Cardiac septum (tissue), 1 donor: ENCODE measurements at places on chromosomes 3 and 15. TPM values are rescaled to one million over a fixed set of nuclear protein-coding genes. Genes with fewer than 3 reads are reported as not detected.

XCR1 gene
- total RNA-seq, result not detected

ARF4 gene
- total RNA-seq, result 103 TPM

GALNT15 gene
- 1.3 TPM for total RNA-seq

ECT2 gene
- total RNA-seq, result 3.0 TPM

GABRR3 gene
- total RNA-seq, result not detected

GRCh38 chr3:55486857-55487380 is at the start of gene WNT5A:
TSS of gene WNT5A (minus strand) at chr3:55487306. CDS start at chr3:55486985, 321 bp downstream.
- DNase-seq, result no peak

DNA sequence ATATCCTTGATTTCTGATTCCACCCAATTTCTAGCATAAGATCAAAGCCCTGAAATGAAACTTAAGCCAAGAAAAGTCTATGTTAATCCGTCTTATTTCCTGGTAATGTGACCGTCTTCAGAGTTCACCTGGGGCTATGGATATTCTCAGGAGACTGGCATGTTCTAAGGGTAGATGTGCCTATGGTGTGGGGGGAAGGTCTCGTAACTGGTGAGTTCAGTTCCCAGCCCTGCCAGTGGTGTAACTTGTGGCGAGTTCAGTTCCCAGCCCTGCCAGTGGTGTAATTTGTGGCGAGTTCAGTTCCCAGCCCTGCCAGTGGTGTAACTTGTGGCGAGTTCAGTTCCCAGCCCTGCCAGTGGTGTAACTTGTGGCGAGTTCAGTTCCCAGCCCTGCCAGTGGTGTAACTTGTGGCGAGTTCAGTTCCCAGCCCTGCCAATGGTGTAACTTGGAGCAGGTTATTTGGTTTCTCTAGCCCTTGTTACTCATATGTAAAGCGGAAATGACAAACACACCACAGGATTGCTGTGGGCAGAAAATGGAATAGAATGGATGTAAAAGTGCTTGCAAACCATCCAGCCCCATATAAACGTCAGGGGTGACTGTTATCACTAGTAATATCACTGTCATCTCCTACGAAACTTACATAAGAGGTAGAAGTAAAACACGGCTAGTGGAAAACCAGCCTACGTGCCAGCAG is 30.4 kb downstream of the SLC51A start:
- no peak for DNase-seq

DNA sequence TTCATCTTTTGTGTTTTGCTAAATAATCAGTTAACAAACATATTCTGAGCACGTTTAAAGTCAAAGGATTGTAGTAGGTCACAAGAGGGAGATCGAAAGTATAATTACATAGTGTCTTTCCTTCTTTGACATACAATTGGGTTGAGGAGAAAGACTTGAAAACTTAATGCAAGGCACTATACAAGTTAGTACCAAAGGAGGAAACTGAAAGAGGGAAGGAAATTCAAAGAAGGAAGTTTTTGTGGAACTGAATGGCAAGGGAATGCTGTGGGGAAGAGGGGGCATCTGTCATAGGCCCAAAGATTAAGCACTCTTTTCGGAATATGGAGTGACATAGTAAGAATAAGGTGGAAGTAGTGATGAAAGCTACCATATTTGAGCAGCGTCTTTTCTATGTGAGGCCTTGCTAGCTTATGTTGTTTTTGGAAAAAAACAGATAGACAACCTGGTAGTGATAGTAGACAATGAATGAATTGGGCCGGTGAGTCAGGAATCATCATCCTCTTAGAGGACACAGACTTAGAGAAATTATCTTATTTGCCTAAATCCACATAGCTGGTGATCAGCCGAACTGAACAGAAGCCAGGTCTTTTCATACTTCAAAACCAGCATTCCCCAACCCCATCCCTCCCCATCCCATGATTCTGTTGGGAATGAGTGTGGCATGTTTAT is 10.2 kb downstream of the MBNL1 start:
- no peak for DNase-seq

DNA sequence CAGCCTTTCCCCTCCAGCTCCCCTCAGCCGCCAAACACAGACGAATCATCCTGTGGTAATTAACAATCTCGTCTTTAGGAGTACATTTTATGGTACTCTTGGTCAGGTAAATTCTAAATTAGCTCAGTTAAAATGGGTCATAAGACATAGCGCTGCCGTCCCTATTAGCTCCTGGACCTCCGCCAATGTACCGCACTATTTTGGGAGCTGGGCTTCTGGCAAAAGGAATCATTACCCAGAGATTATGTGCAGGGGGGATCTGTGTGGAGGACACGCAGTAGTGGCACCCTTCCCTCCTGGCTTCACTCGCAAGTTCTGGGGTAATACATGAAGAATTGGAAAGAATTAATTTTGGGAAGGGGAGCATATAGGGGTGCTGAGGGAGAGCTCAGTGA is 68.6 kb upstream of the ONECUT1 start:
- DNase-seq, result no peak

DNA sequence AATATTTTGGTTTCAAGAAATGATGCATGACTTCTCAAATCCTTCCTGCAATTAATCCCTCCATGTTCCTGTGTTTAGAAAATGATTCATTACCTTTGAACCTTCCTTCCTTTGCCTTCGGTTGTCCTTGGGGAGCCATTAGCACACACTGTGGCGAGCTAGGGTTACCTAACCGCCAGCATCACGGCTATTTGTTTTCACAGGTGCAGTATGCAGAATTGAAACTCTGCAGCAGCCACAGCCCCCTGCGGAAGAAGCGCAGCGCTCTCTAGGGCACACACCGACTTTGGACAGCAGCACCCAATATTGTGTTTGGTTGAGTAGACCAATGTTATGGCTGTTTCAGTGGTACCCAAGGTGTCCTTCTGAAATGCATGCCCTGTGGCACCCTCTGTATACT is 247.4 kb downstream of the MCTP2 start:
- no peak for DNase-seq

- DNase-seq, result no peak
Observed at GRCh38 chr3:46092702-46093080, 65.4 kb upstream of the XCR1 start.

DNA sequence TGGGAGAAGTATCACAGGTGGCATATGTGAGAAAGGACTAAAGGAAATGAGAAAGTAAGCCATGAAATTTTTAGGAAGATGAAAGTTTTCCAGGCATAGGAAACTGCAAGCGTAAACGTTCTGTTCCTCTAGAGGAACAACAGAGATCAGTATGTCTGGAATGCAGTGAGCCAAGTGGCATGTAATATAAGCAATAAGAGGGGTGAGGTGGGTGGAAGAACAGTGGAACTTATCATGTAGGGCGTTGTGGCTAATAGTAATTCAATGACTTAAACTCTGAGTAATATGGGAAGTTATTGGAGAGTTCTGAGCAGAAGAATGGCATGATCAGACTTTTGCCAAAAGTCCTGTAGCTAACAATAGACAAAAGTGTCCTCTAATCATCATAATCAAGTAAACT is 902.9 kb downstream of the EPHA3 start:
- DNase-seq, result no peak

DNA sequence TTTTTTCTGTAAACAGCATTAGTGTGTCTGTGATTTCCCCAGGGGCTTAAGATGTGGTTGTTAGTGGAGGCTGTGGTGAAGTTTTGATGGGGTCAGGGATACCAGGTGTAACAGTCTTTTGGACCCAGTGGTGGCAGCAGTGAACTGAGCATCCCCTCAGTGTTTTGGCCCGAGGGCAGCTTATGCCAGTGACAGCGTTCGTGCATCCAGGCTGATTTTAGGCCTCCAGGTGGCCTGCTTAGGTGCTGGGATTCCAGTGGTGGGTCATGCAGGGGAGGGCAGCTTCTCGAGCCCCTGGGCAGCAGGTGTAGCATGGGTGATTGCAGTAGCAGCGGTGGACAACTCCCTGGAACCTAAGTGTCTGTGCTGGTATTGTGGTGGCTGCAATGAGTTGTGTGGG is 29.2 kb downstream of the STT3B start:
- DNase-seq, result no peak

DNA sequence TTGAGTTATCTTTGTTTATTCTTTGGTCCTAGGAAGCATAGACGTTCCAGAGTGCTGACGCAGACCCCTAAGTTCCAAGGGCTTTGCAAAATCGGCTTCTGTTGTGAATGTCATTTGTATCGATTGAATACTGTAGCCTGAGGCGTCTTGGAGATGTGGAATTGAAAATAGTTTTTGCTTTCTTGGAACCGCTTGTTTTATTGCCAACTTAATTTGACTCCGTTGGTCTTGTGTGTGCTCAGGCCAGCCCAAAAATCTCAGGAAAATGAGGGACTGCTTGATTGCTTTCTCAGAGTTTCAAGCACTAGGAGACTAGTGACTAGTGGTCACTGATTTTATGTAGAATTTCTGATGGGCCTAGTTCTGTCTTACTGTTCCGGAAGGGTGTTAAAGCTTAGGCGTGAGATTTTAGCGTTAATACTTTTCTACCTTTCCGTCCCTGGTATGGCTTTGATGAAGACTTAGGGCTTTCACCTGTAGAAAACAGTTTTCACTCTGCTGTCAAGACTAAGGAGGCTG is 263 bp upstream of the UTS2B start:
- DNase-seq, result no peak

- DNase-seq, result no peak
Observed at GRCh38 chr3:160331127-160331937, 67.7 kb downstream of the IFT80 start.

DNA sequence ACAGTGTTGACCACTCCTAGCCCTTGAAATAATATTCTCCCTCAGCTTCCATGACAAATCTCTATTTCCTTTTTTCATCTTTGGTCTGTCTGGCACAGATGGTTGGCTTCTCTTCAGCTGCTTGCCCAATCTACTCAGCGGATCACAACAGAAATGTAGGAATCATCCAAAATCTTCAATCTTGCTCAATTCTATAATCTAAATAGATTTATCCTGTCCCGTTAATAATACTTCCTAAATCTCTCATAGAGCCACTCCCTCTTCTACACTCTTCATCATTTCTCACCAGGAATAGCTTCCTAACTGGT is 3.8 kb downstream of the PEAK1 start:
- DNase-seq, result no peak

- no peak for DNase-seq
Observed at GRCh38 chr3:150451329-150452048, 43.4 kb downstream of the TSC22D2 start.

- no peak for DNase-seq
Observed at GRCh38 chr3:24485511-24485910, 9.1 kb downstream of the THRB start.

- DNase-seq, result no peak
Observed at GRCh38 chr3:156769721-156770654, 56.2 kb upstream of the LEKR1 start.

DNA sequence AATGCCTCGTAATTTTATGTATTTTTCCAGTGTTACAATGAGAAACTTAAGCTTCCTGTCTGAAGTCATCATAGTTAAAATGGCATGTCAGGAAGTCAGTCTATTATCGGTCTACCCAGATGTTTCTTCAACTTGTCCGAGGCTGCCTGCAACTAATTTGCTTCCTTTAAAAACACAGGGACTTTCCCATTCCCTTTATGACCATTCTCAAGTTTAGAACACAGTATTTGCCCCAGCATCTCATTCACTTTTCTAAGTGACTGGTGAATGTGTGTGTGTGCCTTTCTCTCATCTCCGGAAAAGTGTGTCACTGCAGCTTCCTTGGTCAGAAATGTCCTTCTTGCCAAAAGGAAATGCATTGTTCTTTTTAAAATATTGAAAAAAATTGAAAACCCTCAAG is 466.6 kb downstream of the RAP2B start:
- no peak for DNase-seq

- no peak for DNase-seq
Observed at GRCh38 chr3:196323691-196324090, 5.7 kb upstream of the DYNLT2B start.

DNA sequence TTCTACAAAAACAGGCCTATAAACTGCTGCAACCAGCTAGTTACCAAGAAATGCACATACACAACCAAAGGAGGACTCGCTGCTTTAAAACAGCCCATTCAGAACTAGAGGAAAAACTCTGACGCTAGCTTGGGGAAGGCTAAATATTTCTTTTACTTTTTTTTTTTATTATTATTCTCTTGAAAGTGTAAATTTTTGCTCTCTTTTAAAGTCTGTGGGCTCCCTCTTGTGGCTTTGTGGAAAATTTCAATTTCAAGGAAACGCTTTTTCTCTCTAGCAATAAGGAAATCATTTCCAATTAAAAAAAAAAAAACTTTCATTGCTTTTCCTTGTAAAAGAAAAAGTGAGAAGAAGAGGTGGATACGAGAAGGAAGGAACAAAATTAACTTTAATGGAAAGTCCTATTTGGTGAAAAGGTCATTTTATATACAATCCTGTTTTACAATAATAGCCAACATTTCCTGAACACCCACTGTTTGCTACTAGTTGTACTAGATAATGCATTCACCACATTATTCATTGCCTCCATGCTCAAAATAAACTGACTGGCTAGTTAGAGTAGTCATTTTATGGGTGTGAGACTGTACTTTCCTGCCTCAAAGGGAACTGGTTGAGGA is 51.2 kb upstream of the SAMMSON start:
- no peak for DNase-seq

DNA sequence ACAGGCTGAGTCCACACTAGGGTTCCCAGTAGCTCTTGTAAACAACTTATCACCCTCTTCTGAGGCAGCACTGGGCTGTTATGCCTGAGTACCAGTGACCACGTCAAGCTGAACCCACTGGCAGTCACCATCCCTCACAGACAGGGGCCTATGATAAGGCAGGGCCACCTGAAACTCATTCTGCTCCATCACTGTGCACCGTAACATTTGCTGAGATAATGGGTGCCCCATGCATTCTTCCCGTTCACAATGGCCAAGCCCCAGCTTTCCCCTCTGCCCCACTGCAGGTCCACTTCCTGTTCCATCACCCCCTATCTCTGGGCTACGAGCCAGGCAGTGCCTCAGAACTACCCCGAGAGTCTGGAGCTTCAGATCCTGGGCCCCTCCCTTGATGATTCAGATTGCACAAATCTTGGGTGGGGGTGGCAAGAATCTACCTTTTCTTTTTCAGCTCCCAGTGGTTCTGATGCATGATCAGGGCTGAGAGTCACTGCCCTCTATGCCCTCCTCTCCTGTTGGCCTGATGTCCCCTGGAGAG is 158.0 kb downstream of the RAB11A start:
- no peak for DNase-seq

DNA sequence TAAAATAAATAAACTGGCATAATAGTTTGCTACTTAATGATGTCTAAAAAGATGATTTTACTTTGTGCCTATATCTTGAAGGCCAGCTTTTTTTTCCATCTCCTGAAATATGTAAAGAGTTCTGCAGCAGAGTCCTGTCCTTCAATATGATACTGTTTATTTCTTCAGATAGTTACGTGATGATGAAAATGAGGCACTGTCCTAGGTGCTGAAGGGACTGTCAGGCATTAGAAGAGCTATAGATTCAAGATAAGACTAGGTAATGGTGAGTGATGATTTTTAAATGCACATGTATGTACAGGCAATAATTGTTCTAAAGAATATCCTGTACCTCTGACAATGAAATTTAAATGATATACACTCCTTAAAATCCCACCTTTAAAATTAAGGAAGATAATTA is 326.9 kb upstream of the DNAJC19 start:
- no peak for DNase-seq

GRCh38 chr15:35696767-35697231 is 150.8 kb upstream of the DPH6 start:
- no peak for DNase-seq

GRCh38 chr3:173659972-173660371 is 262.4 kb downstream of the NLGN1 start:
- no peak for DNase-seq

- DNase-seq, result no peak
Observed at GRCh38 chr3:67610458-67610857, 44.0 kb downstream of the SUCLG2 start.
